ENCODE measurements at places on chromosomes 12 and 14.

DNA sequence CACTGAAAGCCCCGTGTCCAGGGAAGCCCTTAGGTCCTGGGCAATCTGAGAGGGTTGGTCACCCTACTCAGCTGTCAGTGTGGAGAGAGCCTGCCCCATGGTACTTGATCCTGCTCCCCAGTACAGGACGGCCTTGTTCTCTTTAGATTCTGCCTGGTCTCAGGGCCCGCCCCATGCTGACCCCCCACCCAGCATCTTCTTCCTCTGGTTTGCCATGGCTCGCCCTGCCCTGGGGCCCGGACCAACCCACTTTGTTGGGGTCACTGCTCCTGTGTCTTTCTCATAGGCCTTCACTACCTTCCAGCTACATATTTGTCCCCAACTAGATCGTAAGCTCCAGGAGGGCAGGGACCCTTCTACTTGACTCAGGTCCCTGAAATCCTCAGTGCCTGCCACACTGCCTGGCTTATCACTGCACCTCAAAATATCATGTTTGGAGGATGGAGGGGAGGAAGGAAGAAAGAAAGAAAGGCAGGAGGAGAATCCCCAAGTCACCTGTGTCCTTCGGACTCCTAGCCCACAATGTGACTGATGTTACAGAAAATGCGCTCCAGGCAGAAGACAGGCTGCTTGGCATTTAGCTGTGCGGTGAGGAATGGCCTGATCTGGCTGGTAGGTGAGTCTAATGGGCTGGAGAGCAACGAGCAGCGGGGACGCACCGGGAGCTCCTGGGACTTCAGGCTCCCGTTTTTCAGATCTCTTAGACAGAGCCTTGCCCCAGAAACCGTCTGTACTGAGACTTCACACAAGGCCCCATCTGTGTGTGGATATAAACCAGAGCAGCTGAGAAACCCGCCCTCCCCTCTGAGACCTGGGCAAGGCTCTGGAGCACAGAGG lies 66.1 kb downstream of the C14orf132 start:
- no peak for DNase-seq

- DNase-seq: no peak
Observed at GRCh38 chr12:11962860-11963259, 107.9 kb upstream of the BCL2L14 start.

DNA sequence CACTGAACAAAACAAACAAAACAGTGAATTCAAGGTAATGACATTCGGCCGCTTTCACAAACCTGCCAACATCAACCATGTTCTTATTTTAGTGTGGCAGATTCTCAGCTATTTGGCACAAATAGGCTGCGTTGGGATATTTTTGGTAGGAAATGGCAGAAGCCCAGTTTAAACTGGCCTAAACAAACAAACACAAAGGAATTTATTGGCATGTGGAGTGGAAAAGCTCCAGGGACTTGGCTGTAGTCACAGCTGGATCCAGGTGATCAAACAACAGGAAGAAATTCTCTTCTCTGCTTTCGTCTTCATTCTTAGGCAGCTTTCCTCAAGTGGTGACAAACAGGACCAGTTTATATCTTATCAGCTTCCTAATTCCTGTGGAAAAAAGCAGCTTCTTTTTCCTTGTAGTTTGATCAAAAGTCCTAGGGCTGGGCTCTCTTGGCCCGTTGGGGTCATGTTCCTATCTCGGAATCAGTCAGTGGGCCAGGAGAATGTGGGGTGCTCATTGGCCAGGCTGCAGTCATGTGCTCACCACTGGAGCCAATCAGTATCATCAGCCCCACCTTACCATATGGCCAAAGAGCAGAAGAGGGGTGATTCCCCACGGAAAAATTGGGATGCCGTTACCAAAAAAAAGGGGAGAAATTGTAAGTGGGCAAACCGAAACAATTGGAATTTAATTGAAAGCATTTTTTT lies 22.6 kb downstream of the C12orf75 start:
- no peak for DNase-seq

DNA sequence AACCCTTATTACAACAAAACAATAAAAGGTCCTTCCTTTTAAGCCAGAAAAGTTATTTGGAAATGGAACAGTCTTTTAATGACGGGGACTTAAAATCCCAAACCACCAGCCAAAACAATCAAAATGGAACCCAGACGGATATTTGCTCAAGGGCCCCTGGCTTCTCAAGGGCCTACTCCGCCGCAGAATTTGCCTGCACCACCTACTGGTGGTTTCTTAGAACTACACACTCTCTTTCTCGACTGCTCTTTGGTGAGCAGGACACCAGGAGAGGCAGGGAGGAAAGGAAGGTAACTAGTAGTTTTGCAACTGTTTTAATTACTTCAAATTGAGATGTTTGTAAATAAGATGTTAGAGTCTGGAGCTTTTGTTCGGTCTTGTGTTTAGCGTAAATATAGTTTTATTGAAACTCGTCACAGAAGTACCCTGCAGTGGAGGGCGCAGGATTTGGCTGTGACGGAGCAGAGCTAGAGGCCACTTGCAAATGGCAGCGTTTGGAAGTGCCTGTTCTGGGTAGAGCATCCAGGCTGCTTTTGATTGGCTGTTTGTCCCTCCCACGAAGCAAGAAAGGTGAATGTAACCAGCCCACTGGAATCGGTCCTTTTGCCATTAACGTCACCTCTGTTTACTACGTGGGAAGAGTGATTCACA lies 238.5 kb downstream of the CACNA1C start:
- DNase-seq: no peak

DNA sequence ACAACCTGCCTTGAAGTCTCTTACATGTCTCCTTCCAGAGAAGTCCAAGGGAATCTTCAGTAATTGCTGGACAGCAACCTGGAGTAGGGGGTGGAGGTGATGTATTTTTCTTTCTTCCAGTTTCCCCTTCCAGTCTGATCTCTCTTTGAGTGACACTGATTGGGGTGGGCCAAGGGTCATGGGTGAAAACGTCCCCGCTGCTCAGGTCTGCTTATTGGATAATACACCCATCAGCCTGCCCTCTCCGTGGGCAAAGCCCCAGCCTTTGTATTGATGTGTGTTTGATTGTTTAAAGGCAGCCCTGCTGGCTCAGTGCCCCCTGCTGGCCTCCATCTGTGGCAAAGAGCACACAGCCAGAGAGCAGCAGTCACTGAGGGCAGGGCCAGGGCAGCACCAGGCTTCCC lies 35.7 kb upstream of the ATP2A2 start:
- peak; percentile 10 for DNase-seq

DNA sequence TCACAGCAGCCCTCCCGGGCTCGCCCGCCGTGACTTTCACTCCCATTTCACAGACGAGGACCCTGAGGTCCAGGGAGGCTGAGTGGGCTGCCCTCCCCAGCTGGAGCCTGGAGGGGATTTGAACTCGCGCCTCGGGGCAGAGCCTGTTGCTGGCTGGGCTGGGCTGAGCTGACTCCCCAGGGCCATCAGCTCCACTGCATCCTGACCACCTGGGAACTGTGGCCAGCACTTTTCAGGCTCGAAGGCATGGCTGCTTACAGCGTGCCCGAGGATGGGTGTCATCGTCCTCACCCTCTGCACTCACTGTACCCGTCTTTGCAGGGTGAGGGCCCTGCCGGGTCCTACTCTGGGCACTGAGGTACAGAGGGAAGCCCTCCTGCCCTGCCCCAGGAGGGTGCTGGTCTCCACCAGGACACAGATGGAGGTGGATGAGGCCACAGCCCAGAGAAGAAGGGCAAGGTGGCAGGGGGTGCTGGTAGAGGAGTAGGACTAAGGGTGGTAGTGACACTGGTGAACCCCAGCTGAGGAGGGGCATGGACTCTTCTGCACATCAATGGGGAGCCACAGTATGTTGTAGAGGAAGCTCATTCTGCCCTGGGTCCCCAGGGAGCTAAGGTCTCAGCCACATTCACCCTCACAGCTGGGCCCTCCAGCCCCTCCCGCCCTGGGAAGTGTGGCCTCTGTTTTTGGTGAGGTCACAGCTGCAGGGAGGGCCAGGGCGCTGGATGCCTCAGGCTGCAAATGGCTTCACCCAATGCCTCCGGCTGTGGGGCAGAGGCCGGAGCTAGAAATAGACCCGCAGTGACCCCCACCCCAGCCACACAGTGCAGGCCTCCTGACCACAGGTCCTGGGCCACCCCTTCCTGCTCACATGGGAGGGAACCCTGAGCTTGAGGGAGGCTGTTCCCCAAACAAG lies 365.1 kb upstream of the SFSWAP start:
- no peak for DNase-seq

- no peak for DNase-seq
Observed at GRCh38 chr12:212415-212714, 1.6 kb downstream of the SLC6A12 start.

- peak; percentile 57 for DNase-seq
Observed at GRCh38 chr14:22558221-22558913, 30.7 kb downstream of the DAD1 start.

- DNase-seq: no peak
Observed at GRCh38 chr14:90045616-90046015, 16.2 kb upstream of the KCNK13 start.

GRCh38 chr12:65977384-65977783 lies 153.1 kb downstream of the HMGA2 start:
- no peak for DNase-seq

GRCh38 chr14:38870296-38870836 lies 232.7 kb downstream of the SEC23A start:
- no peak for DNase-seq

GRCh38 chr12:24902511-24903328 lies 46.2 kb downstream of the BCAT1 start:
- no peak for DNase-seq

GRCh38 chr14:44530475-44530874 lies 23.4 kb upstream of the FSCB start:
- no peak for DNase-seq

GRCh38 chr12:3931206-3931605 lies 58.0 kb upstream of the PARP11 start:
- no peak for DNase-seq

DNA sequence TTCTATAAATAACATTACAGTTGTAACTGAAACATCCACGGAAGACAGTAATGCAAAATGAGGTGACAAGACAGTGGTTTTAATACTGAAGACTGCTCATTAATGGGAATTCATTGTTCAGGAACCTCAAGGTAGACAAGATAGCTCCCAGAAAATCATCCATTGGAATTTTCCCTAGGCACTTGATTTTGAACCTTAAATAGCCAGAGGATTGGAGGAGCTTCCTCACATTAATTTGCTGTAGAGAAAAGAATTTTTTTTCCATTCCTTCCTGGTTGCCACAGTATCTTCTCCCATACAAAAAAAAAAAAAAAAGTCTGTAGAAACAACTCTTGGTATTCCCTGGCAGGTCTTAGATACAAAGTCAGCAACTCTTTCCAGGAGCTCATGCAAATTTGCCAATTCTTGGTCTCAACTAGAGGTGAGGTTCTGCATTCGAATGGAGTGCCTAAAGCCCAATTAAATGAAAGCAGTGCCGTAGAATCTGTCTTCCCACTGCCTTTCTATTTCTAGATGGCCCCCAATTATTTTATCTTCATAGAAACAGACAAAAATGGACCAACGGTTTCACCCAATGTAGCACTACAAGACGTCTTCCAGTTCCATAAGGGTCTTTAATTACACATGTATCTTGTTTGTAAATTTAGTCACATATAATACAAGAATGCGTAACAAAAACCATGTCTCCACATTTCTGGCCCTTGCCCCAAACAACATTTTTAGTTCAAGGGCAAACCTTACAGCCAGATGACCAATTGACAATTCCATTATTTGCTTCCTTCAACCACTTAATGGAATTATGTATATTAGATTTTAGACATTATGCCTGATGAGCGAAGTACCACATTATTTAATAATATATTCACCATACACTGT lies 13.5 kb downstream of the SLC38A2 start:
- DNase-seq: no peak
